NCI-H446 (cell line): ENCODE measurements at places on chromosomes 2 and 18.

DNA sequence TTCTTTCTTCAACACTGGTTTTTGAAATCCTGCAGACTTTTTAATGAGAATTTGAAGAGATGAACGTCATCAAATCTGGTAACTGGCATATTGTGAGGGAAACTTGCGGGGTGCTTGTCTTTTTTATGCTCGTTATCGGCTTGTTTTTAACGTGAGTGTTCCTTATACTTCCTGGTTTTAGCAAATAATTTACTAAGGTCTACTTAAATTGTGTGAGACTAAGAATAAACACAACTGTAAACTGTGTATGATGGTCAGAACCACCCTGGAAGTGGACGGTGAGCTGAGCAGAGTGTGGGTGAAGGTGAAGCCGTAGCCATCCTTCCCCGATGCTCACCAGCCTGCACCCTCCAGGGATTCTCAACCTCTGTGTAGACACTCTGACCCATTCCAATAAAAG lies 82.3 kb upstream of the CDC42EP3 start:
- DNase-seq = no peak

DNA sequence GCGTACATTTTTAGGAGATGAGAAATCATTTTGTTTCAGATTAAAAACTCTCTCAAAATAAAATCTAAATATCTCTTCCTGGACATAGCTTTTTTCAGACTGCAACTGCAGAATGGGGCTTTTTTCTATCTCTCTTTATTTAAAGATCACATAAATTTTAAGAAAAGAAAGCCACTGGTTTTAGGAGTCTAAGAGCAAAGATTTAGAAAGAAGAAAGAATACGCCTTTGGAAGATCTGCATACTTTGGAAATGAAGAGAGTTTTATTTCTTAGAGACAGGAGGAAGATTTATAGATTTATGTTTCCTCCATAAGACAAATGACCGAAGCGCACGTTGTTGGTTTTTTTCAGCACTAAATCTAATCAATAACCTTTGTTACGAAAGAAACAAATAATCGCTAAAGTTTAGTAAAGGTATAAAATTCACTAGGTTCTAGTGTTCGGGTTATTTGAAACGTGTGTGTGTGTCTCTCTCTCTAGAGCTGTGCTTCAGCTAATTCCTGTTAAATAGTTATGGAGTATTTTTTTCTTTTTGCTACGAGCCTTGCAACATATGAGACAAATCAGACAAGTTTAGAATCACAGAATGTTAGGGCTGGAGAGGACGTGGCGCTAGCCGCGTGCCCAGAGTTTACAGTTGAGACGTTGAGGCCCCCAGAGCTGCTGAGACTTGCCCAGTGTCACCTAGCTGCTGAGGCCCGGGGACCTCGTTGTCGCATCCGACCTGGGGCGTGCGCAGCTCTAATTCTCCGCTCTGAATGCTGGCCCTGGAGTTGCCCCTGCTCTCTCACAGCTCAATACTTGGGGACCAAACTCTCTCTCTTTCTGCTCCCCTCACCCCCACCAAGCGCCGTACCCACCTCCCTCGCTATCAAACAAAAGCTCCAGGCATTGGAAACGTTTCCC lies 69.9 kb downstream of the CTAGE1 start:
- no peak for DNase-seq

- no peak for DNase-seq
Measured at GRCh38 chr2:44480068-44480467, 118.3 kb downstream of the CAMKMT start.

DNA sequence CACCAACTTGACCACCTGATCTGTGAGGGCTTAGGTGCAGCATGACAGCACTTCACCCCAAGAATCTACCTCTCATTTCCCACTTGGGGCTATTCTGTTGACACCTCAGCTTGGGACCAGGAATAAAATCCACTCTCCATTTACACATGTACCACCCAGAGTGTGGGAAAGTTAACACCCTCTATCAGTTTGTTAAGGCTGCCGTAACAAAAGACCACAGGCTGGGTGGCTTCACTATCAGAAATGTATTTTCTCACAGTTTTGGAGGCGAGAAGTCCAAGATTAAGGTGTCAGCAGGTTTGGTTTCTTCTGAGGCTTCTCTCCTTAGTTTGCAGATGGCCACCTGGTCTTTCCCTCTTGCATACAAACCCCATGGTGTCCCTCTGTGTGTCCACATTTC lies 277.7 kb upstream of the ERBB4 start:
- no peak for DNase-seq

GRCh38 chr2:43198263-43198662 lies 28.1 kb downstream of the ZFP36L2 start:
- no peak for DNase-seq

GRCh38 chr2:164028814-164029534 lies 293.2 kb upstream of the FIGN start:
- DNase-seq = no peak
